ENCODE measurements at places on chromosomes 3 and 15.

GRCh38 chr15:82849556-82850512, 40.4 kb downstream of the WHAMM start:
- peak; percentile 57 for DNase-seq

DNA sequence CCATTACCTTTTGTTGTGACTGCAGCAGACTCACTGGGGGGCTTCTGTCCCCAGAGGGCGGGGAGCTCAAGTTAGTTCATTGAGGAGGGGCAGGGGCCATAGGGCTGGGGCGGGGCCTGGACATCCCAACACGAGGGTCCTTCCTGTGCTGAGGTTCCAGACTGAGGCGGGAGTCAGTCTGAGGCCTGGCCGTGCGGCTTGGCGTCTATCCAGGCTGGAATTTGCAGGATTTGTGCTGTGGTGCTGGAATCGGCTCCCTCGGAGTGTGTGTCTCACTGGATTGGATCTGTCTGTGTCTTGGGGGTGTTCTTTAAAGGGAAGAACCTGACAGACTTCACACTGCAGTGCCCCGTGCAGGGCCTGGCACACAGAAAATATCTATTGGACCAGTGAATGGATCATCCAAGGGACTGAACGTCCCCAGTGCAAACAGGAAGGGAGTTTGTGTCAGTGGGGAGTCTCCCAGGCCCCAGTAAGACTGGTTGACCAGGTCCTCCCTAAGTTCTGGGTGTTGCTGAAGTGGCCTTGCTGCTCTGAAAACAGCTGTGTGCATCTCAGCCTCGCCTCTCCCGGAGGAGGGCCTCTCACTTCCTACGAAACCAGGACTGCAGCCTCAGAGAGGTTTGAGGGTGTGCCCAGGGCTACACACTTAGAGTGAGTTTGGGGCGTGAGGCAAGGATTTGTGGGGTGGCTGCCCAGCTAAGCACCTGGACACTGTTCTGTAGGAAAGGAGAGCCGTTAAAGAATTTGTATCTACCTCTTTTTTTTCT, 26.1 kb downstream of the GOLGA6L2 start:
- no peak for DNase-seq

DNA sequence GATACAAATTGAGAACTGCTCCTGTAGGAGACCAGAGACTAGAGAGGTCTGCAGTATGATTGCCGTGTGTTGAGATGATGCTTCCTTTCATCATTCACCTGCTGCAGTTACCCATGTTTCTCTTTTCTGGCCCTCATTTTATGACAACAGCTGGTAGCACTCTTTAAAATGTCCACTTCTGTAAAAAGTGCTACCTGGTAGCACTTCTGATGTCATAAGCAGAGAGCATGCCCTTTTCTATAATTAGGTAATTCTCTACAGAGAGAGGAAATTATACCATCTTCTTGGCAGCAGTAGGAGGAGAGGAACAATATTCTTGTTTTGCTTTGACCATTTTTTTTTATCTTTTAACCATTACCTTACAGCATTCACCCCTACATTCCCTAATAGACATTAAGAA, 123.8 kb downstream of the PPM1L start:
- no peak for DNase-seq

DNA sequence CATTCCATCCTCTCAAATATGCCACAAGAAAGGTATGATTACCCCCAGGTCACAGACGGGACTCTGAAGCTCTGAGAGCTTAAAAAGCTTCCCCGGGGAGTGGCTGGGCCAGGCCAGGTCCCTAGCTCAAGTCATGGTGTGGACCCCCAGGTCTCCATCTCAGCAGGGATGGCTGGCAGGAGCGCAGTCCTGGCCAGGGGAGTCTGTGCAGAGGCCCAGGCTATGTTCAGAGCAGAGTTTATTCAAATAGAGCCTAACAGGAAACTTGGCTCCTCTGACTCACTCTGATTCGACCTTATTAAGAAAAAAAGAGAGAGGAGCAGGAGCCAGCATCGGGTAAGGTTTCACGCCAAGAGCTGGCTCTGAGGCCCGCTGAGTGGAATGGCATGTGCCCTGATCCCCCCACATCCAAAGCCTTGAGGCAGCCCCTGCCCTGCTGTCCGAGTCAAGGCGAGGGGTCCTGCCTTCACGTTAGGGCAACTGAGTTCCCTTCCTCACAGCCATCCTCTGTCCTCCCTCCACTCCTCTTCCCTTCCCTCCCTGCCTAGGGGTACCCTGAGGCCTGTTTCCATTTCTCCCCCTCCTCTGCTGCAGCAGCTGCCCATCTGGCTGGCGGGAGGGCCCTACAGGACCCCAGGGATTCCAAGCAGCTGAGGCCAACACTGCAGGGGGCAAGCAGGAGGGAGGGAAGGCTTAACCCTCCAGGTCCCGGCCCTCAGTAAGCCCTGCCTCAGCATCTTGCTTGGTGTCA, 1.9 kb upstream of the LOXL1 start:
- DNase-seq: peak; percentile 56

GRCh38 chr15:72365844-72366243, 10.0 kb downstream of the HEXA start:
- DNase-seq: no peak

- peak; percentile 49 for DNase-seq
Measured at GRCh38 chr3:34008836-34009809, 210.7 kb downstream of the PDCD6IP start.

DNA sequence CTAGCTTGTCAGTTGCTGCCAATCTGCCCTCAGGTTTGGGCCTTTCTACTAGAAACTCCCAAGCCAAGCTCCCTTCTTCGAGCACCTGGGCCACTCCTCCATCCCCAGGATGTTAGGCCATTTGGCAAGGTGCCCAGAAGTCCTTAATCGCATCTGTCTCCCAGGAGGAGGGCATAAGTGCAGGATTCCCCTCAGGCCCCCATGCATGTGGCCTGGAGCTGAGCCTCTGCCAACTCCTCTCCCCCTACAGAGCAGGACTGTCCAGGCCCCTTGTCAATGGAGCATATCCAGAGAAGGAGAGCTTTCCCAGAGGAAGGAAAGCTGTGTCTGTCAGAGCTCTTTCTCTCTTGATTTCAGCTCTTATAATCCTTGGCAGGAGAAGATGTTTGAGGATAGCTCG, 182.6 kb upstream of the ROPN1 start:
- DNase-seq: peak; percentile 22

- no peak for DNase-seq
Measured at GRCh38 chr15:85704720-85705429, 89.8 kb downstream of the KLHL25 start.

DNA sequence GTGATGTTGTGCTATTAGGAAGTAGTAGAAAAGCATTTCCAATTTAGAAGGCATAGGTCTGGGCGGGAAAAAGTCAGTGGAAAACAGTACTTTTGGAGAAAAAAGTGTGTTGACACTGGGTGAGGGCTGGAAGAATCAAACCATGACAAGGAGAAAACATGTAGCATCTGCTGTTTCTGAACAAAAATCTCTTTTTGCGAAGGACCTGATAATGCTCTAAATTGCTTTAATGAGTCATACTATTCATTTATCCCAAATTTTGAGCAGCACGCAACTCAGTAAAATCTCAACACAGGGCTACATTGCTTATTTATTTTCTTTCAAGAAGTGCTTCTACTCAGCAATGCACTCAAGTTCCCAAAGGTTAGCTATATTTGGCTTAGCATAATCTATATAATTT, 292.7 kb downstream of the DIPK2A start:
- no peak for DNase-seq

GRCh38 chr15:92034227-92034626, 180.7 kb downstream of the SLCO3A1 start:
- no peak for DNase-seq

DNA sequence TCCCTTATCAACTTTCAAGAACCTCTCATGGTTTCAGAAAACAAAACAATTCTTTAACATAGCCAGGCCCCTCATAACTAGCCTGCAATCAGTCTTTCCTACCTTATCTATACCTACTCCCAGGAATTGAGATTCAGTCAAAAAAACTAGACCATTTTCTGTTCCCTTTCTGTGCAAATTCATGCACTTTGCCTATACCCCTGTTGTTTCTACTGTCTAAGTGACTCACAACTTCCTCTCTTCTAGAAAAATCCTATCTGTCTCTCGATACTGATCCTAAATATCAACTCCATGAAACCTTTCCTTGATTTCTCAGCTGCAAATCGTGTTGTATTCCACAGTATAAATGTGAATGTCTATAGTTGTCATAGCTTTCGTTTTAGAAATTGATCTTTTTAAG, 10.9 kb upstream of the IL1RAP start:
- no peak for DNase-seq

DNA sequence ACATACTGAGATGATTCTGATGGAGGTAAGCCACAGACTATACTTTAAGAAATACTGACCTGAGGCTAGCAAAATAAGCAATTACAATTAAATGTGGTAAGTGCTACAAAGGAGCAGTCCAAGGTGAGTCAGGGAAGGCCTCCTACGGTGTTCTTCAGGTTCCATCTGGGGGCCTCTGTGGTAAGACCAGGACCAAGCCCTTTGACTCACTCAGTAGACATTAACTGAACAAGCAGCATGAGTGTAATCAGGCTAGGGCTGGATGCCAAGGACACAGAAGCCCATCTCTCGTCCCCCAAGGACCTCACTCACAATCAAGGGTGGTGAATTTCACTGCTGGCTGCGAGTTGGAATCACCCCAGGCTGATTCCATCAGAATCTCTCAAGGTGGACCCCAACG, 37.3 kb downstream of the DZIP1L start:
- DNase-seq: peak; percentile 83

DNA sequence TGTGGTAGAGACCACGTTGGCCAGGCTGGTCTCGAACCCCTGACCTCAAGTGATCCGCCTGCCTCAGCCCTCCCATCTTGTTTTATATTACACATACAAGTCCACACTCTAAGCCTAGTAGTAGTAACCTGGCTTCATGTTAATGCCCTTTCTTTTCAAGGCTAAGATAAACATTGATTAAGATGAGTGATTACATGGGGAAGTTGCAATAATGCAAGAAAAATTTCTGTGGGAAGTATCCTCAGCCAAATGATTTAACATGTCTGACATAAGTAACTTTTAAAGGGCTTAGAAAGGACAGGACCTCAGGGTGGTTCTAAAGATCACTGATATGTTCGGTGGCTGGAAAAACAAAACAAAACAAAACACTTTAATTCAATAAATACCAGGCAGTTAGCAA, 72.1 kb downstream of the SFMBT1 start:
- DNase-seq: no peak

- DNase-seq: no peak
Measured at GRCh38 chr3:151016478-151016795, 43.9 kb upstream of the CLRN1 start.

GRCh38 chr3:16916840-16917239, 32.1 kb downstream of the PLCL2 start:
- DNase-seq: no peak

- no peak for DNase-seq
Measured at GRCh38 chr3:126456766-126457388, 18.8 kb downstream of the ZXDC start.

GRCh38 chr3:8239718-8240695, 261.6 kb upstream of the LMCD1 start:
- peak; percentile 42 for DNase-seq

- no peak for DNase-seq
Measured at GRCh38 chr3:15452156-15452555, 24.8 kb downstream of the EAF1 start.

DNA sequence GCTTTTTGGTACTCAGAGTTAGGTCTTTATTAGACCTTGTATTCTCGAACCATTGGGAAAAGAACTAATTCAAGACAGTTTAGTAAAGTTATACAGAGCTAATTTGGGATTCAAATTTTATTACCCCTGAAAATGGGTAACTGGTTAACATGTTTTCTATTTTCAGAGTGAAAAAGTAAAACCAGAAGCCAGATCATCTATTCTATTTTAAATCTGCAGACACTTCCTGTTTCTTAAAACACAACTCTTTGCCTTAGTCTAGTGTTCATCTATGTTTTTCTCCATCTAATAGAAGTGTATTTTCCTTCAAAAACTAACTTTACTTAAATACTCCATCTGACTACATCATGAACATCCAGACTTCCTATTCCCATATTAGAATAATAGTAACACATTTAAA, 113.4 kb downstream of the CCNL1 start:
- DNase-seq: no peak

- no peak for DNase-seq
Measured at GRCh38 chr3:39112113-39112512, 4.6 kb downstream of the TTC21A start.

GRCh38 chr3:73273341-73273740, 211.9 kb downstream of the EBLN2 start:
- no peak for DNase-seq

- no peak for DNase-seq
Measured at GRCh38 chr15:40151991-40152390, 8.9 kb upstream of the BUB1B start.

DNA sequence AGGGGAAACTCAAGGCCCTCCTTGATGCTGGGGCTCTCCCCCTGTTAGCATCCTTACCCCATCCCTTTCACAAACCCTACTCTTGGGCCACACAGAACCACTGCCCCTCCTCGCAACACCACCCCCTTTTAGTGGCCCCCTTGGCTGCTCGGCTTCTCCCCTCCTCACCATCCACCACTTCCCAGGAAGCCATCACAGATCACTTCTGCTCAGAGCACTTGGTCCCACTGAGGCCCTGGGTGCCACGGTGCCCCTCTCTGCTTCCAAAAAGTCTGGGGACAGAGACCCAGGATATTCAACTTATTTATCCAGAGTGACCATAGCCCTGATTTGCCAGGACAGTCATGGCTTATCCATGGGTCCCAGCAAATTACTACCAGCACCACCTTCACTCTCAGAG, 2.4 kb downstream of the RHCG start:
- no peak for DNase-seq

All from RCC 7860 (cell line).